CD4-positive, alpha-beta T cell treated with Interferon alpha-2 for 1 hour (primary cell): ENCODE measurements at places on chromosomes 11 and 22.

GRCh38 chr11:86473991-86474833, 99.5 kb downstream of the CCDC81 start:
- DNase-seq = no peak

DNA sequence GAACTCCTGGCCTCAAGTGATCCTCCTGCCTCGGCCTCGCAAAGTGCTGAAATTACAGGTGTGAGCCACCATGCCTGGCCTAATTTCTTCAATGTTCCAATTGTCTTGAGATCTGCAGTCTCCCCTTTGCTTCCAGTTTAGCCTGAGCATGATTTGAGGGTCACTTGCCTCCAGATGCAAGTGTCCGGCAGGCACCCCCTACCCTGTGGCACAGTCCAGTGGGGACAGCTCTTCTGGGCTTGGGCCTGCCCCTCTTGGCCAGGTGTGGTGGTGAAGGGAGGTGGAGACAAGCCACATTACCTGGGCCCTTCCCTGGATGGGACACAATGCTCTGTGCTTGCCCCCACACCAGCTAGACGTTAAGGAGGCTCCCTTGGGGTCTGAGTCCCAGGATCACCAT, 21.3 kb upstream of the CACNG2 start:
- no peak for DNase-seq

DNA sequence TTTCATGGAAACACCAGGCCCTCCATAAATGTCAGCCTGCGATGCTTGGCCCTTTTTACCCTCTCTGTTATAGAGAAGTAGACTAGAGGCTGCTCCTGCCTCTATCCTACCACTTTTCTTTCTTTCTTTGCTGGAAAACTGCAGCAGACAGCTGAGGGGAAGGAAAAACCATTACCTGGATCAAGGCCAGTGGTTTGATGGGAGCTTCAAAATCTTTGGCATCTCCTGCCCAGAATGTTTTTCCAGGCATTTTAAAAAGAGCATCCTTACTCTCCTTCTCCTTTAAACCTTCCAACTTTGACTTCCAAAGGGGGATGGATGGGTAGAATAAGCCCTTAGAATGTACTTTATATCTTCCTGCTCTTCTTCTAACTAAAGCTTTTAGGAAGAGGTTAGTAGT, 44.9 kb downstream of the EXT2 start:
- DNase-seq = no peak

DNA sequence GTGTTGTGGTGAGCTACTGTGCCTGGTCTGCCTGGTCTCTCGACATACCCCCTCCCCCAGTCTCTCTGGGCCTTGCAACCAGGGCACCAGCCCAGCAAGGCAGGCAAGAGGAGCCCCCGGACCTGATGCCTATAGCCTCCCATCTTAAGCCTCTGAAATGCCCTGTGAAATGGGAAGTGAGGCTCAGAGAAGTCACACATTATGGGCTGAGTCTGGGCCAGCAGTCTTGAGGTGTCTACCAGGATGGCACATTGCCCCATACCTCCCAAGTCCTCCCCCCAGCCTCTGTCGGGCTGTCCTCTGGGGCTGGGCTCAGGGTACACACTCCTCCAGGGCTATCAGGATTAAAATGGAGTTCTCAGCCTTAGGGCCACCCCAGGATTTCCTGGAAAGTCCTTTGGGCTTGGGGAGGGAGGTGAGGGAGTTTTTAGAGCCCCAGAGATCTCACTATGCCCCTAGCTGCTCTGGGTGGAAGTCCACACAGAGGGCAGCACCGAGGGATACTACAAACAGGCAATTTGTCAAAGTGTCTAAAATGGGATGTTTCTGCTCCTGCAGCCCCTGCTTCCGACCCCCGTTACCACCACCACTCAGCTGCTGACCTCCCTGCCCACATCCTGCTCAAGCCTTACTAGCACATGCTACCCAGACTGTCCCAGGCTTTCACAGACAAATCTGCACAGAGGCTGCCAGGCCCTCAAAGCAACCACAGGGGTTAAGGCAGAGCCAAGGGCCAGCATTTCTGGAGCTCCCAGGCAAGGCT, 3.1 kb upstream of the SH3BP1 start:
- no peak for DNase-seq

- no peak for DNase-seq
Measured at GRCh38 chr22:45632791-45633515, 38.7 kb upstream of the ATXN10 start.

DNA sequence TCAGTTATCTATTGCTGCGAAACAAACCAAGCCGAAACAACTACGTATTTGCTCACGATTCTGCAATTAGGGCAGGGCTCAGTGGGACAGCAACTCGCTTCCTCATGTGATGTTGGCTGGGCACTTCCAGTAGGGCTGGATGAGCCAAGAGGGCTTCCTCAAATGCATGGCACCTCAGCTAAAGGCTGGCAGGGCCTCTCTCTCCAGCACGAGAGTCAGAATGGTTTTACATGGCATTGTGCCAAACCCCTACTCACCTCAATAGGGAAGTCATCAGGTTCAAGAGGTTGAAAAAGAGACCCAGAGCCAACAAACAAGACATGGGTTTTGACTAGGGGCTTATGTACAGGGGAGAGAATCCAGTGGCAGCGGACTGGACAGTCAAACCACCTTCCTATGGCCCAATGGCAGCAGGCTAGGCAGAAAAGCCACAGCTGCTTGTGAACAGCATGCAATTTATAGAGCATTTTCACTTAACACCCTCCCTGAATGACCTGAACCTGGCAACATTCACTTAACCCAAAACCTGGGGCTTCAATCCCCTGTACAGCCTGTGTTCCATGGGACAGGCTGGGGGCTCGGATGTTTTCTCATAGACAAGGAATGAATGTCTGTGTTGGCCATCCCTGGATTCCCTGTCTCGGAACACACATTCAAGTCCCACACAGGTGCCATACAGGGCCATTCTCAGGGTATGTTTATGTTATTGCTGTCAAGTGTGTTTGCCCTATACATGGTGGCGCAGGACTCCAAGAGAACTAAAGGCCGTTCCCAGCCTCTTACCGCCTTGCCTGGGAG, 154.2 kb upstream of the NAV2 start:
- no peak for DNase-seq

DNA sequence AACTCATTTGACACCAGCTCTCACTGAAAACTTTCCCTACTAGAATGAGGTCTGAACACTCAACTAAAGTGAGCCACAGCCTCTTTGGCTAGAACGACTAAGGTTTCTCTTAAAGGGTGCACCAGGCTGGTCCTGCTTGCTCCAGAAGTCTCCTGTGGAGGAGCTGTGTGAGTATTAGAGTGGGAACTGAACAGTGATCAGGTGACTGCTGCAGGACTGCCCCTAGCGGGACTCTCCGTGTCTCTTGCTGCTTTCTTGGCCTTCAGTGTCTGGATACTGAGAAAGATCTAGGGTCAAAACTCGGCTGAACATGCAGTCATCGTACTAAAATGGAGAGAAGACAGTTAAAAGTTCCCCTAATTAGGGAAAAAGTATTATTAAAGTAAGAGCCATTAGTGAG, 34.6 kb downstream of the FAM118A start:
- DNase-seq = no peak

- DNase-seq = no peak
Measured at GRCh38 chr11:34235189-34235588, 122.6 kb downstream of the ABTB2 start.

DNA sequence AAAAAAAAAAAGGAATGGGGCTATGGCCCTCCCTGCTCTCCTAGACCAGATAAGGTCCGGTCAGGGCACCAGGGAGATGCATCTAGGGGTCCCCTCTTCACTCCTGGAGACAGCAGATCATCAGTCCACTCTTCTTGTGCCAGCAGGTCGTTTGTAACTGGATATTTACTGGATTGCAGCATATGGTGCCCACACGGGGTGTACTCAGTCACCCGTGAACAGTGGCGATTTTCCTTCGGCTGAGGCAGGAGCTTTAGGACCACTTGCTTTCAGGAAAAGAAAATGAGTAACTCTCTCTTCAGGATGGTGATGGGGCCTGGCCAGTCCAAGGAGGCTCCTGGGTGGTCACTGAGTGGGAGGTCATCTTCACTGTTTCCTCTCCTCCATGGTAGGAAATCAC, 38.3 kb upstream of the RAB1B start:
- DNase-seq = no peak

GRCh38 chr11:70556884-70557741, 158.8 kb downstream of the CTTN start:
- DNase-seq = no peak

GRCh38 chr22:27892811-27893210, 26.2 kb downstream of the PITPNB start:
- DNase-seq = no peak

GRCh38 chr11:112661146-112661545, 300.1 kb upstream of the NCAM1 start:
- DNase-seq = no peak

DNA sequence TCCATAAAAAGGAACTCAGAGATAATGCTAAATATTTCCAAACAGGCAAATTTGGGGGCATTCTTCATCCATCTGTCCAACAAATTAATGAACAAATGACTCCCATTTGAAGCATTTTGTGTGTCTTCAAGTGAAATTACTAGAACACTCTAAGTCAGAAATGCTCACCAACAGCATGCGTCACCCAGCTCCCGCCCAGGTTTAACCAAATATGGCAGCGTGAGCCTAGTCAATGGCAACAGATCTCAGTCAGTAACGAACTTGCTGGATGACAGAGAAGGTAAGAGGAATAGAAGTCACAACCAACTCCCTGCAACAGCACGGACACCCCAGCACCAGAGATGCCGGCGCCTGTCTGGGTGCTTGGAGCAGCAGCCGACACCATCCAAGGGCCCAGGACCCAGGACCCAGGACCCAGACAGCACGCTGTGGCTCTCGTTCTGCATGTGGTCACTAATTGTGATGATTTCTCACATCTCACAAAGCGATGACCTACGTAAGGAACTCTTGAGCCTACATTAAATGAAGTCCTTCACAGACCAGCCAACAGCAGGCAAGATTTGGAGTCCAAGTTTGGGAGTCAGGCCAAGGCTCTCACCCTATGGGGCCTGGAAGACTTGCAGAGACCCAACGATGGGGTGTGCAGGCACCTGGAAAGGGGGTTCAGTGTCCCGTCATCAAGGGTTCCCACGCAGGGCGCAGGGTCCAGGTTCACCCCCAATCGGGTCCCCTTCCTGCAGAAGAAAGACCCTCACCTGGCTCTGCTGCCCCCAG, 556.9 kb downstream of the BRD1 start:
- no peak for DNase-seq

GRCh38 chr11:2393941-2394817, 6.4 kb upstream of the TSSC4 start:
- DNase-seq = no peak
